ENCODE measurements at places on chromosomes 11 and 22. TPM values are rescaled to one million over a fixed set of nuclear protein-coding genes. Genes with fewer than 3 reads are reported as not detected.
A peak's percentile ranks its signal among the peaks of the same experiment; 100 is the strongest.

- H3K27me3 ChIP-seq = no peaks in the 10 kb centered on the region
- H3K27ac ChIP-seq = peak within 1 kb of the TSS; percentile 99
- H3K4me1 ChIP-seq = peaks cover 45% of the 10 kb centered on the region
Measured at GRCh38 chr11:67118801-67119584, at the start of gene KDM2A. Gene KDM2A (plus strand): TSS chr11:67119263. CDS start chr11:67121317, 2,054 bp downstream.

GRCh38 chr11:114211444-114212121 is 84.6 kb upstream of the NNMT start:
- no peak overlapping the region for H3K4me3 ChIP-seq
- H3K27ac ChIP-seq = no peak overlapping the region
- peaks cover 95% of the 10 kb centered on the region for H3K4me1 ChIP-seq
- no peak for DNase-seq
- H3K36me3 ChIP-seq = peaks cover 92% of the 10 kb centered on the region

The AQP11 gene
- total RNA-seq = 0.17 TPM

The C11orf91 gene
- total RNA-seq = not detected

DNA sequence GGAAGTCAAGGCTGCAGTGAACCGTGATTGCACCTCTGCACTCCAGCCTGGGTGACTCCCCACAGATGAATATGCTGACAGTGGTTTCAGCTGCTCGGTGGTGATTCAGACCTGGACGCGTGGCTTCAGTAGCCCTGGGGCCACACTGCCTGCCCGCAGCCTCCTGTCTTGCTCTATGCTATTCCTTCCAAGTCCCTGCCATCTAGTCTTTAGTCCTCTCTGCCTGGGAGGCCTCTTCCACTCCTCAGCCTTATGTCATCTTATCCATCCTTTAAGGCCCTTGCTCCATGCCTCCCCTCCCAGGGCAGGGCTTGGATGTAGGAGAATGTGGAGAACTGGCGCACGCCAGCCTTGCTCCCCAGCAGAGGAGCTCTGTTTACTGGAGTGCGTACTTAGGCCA is 23.0 kb downstream of the YDJC start:
- DNase-seq = no peak
- peaks cover 38% of the 10 kb centered on the region for H3K4me1 ChIP-seq
- no peaks in the 10 kb centered on the region for H3K27me3 ChIP-seq
- H3K27ac ChIP-seq = no peak overlapping the region

- no peak overlapping the region for H3K4me3 ChIP-seq
- no peaks in the 10 kb centered on the region for H3K27me3 ChIP-seq
- H3K27ac ChIP-seq = no peak overlapping the region
- H3K4me1 ChIP-seq = no peaks in the 10 kb centered on the region
Measured at GRCh38 chr22:23532731-23533130, 47.4 kb downstream of the IGLL1 start.

- H3K27me3 ChIP-seq = no peaks in the 10 kb centered on the region
- H3K27ac ChIP-seq = peak overlapping the region; percentile 28
- no peak for DNase-seq
- no peak overlapping the region for H3K4me3 ChIP-seq
- peaks cover 3% of the 10 kb centered on the region for H3K36me3 ChIP-seq
Measured at GRCh38 chr22:25754527-25755202, 12.7 kb downstream of the MYO18B start.

The RAB6A gene
- total RNA-seq = 117 TPM

The CRYBB3 gene
- total RNA-seq = not detected

The OR10A2 gene
- total RNA-seq = not detected

- no peaks in the 10 kb centered on the region for H3K4me1 ChIP-seq
- H3K27me3 ChIP-seq = no peaks in the 10 kb centered on the region
- no peaks in the 10 kb centered on the region for H3K36me3 ChIP-seq
- no peak overlapping the region for H3K4me3 ChIP-seq
Measured at GRCh38 chr11:108559904-108560303, 33.7 kb downstream of the EXPH5 start.

DNA sequence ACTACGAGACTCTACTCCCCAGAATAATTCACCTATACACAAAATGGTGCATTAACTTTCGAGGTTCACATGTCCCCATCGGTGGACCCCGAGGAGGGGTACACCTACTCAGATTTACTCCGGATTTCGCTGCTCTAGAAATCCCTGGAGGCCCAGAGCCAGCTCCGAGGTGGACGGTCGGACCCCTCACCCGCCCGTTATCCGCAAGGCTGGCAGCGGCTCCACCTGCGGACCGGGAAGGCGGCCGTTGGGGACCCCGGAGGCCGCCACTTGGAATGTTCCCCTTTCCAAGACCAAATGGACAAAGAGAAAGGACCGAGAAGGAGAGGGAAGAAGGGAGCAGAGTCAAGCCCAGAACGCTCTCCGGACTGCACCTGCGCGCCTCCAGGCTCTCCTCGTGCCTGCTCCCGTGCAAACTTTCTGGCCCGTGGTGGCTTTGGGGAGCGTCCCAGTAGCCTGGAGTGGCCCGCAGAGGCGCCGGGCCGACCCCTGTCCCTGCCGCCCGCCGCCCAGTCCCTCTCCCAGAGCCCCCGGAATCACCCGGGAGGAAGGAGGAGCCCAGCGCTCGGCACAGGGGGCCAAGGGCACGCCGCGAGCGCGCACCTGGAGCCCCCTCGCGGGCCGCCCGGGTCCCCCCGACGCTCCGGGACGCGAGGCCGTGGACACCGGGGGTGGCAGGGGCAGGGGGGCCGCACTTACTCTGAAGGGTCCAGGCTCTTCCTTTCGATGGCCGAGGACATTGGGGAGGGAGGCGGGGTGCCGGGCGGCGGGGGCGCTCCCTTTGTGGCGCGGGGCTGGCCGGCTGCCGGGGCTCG is 23.0 kb downstream of the LMO2 start:
- peaks cover 11% of the 10 kb centered on the region for H3K27me3 ChIP-seq
- H3K27ac ChIP-seq = peak overlapping the region; percentile 81
- H3K36me3 ChIP-seq = no peaks in the 10 kb centered on the region
- DNase-seq = no peak

DNA sequence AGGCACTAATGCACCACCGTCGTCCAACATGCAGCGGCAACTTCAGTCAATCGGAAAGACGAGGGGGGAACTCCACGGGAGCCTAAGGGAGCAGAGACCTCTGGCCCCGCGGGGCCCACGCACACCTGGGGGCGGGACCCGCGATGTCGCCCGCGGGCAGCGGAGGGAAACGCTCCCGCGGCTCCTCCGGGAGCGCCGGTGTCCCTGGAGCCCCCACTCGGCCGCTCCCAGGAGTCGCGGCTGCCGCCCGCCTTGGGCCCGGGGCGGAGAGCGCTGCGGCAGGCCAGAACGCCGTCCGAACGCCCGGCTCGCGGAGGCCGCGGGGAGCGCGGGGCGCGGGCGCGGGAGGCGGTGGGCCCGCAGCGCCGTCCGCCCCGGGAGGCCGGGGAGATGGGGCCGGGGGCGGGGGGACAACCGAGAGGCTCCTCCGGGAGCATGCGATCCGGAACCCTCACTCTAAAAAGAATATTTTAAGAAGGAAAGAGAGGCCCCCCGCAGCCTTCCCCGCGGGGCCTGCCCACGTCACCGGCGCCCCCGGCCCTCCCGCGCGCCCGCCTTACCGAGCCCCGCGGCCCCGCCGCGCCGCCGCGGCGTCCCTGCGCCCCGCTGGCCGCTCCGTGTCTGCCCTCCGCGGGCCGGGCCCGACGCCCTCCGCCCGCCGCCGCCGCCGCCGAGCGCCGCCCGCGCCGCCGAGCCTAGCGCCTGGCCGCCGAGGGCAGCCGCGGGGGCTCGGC is 86.6 kb upstream of the ARHGAP32 start:
- no peaks in the 10 kb centered on the region for H3K36me3 ChIP-seq
- no peaks in the 10 kb centered on the region for H3K27me3 ChIP-seq
- peak overlapping the region; percentile 78 for H3K4me3 ChIP-seq
- no peak for DNase-seq

DNA sequence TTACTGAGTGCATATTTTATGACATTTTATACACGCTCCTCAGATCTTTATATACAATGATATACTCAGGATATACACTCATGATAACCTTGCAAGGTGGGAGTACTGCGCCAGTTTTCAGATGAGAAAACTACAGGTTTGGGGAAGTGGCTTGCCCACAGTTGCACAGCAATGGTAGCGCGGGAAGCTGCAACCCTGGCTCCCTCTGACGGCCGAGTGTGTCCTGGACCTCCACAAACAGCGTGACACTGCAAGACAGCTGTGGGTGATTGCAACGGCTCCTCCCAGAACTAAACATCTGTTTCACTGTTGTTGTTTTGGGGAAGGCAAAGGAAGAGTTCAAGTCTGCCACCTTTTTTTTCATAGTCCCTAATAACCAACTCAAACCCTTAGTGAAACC is 47.0 kb downstream of the PACSIN2 start:
- H3K27ac ChIP-seq = peak overlapping the region; percentile 78
- H3K4me3 ChIP-seq = no peak overlapping the region
- no peaks in the 10 kb centered on the region for H3K27me3 ChIP-seq
- DNase-seq = no peak
- H3K36me3 ChIP-seq = no peaks in the 10 kb centered on the region

The TRIM22 gene
- total RNA-seq = 31.1 TPM

GRCh38 chr11:127117231-127117739 is 116.7 kb upstream of the KIRREL3 start:
- H3K4me3 ChIP-seq = no peak overlapping the region
- H3K27ac ChIP-seq = no peak overlapping the region
- no peaks in the 10 kb centered on the region for H3K4me1 ChIP-seq
- DNase-seq = no peak
- no peaks in the 10 kb centered on the region for H3K27me3 ChIP-seq
- H3K36me3 ChIP-seq = no peaks in the 10 kb centered on the region

- no peaks in the 10 kb centered on the region for H3K36me3 ChIP-seq
- H3K27ac ChIP-seq = no peak overlapping the region
- H3K27me3 ChIP-seq = no peaks in the 10 kb centered on the region
- no peak for DNase-seq
Measured at GRCh38 chr11:102914238-102915043, 39.7 kb upstream of the MMP12 start.

GRCh38 chr11:95520369-95521132 is 269.0 kb downstream of the FAM76B start:
- DNase-seq = peak; percentile 21
- H3K27ac ChIP-seq = no peak overlapping the region
- no peak overlapping the region for H3K4me3 ChIP-seq

DNA sequence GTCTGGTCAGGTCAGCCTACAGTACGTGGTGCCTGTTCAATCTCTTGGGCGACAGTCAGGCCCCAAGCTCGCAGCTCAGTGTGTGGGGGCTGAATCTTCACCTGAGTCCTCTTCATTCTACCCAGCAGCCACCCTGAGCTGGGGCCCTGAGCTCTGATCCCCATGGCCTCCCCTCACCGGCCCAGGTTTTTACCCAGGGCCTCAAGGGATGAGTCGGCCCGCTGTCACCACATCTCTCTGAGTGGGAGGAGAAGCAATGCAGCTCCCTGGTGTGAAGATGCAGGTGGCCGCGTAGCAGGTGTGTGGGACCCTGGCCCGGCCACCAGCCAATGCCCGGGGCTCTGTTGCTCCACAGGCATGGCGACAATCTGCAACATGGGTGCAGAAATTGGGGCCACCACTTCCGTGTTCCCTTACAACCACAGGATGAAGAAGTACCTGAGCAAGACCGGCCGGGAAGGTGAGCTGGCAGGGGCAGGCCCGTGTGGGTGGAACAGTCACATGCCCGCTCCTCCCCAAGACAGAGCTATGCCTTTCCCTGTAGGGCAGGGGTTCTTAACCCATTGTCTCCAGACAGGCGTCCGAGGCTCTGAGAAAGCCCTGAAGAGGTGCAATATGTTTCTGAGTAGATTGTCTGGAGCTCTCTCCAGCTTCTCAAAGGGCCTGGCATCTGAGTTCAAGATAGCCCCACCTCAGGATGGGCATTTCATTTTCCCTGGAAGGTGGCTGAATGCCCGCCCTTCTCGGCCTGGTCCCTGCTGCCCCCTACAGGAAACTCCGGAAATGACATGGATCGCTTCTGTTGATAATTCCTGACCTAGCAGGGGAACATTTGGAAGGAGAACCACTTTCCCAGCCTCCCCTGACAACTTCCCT is 26.9 kb downstream of the POLR3H start:
- H3K4me3 ChIP-seq = no peak overlapping the region
- peak; percentile 94 for DNase-seq
- H3K36me3 ChIP-seq = peaks cover 90% of the 10 kb centered on the region
- H3K27ac ChIP-seq = peak overlapping the region; percentile 73
- H3K4me1 ChIP-seq = peaks cover 31% of the 10 kb centered on the region

DNA sequence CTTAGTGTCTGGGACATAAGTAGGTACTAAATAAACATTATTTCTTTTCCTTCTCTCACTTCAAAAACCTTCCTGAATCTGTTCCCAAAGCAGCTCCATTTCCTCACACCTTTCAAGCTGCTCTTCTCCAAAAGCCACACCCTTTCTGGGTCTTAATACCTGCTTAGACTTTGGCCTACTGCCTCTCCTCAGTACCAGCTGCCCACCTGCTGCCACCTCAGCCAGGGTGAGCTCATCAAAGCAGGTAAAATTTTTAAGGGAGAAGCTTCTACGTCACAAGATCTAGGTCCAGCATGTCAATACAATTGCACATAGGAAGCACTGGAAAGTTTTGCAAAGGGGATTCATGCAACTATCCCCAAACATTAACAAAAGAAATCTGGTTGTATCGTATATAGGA is 108.4 kb downstream of the RPL27A start:
- no peaks in the 10 kb centered on the region for H3K36me3 ChIP-seq
- H3K27me3 ChIP-seq = no peaks in the 10 kb centered on the region
- H3K27ac ChIP-seq = no peak overlapping the region

- DNase-seq = no peak
- H3K27ac ChIP-seq = no peak overlapping the region
- no peaks in the 10 kb centered on the region for H3K4me1 ChIP-seq
- H3K4me3 ChIP-seq = no peak overlapping the region
- no peaks in the 10 kb centered on the region for H3K36me3 ChIP-seq
Measured at GRCh38 chr11:64436000-64436399, 77.0 kb downstream of the RPS6KA4 start.

The RCOR2 gene
- 0.42 TPM for total RNA-seq

- H3K36me3 ChIP-seq = no peaks in the 10 kb centered on the region
- H3K4me3 ChIP-seq = no peak overlapping the region
- no peak overlapping the region for H3K27ac ChIP-seq
- H3K27me3 ChIP-seq = no peaks in the 10 kb centered on the region
Measured at GRCh38 chr11:83222499-83222898, 29.0 kb downstream of the ANKRD42 start.

All from esophagus muscularis mucosa (tissue), 4 donors.